ENCODE measurements at places on chromosomes 7 and 10. TPM values are rescaled to one million over a fixed set of nuclear protein-coding genes. Genes with fewer than 3 reads are reported as not detected.

Gene DNAJC12
- 2.7 TPM for polyA plus RNA-seq

Gene HGF
- 0.34 TPM for polyA plus RNA-seq

Gene AMPH
- polyA plus RNA-seq: 0.20 TPM

Gene INA
- polyA plus RNA-seq: 0.23 TPM

Gene IDI2
- not detected for polyA plus RNA-seq
